ENCODE measurements at places on chromosomes 7 and 10.

DNA sequence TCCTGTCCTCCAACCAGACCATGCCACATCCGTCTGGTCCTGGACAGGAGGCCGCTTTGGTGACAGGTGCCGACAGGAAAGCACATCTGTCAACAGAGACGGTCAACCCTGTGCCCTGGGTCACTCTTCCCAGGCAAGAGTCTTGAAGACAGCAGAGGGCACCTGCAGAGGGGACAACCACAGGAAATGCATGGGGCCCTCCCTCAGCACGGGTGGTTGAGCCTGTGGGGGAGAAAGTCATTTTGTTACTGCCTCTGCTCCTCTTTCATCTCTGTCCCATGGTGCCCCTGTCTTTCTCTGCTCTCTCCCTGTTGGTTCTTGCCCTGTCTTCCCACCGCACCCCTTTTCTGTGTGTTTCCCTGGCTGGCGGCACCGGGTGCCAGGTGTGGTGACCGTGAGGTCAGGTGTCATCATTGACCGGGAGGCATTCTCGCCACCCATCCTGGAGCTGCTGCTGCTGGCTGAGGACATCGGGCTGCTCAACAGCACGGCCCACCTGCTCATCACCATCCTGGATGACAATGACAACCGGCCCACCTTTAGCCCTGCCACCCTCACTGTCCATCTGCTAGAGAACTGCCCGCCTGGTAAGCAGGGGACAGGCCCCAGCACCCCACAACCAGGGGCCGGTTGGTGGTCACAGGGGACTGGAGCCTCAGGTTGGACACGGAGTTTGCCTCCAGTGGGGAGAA is 17.6 kb upstream of the VSIR start:
- DNase-seq: no peak

DNA sequence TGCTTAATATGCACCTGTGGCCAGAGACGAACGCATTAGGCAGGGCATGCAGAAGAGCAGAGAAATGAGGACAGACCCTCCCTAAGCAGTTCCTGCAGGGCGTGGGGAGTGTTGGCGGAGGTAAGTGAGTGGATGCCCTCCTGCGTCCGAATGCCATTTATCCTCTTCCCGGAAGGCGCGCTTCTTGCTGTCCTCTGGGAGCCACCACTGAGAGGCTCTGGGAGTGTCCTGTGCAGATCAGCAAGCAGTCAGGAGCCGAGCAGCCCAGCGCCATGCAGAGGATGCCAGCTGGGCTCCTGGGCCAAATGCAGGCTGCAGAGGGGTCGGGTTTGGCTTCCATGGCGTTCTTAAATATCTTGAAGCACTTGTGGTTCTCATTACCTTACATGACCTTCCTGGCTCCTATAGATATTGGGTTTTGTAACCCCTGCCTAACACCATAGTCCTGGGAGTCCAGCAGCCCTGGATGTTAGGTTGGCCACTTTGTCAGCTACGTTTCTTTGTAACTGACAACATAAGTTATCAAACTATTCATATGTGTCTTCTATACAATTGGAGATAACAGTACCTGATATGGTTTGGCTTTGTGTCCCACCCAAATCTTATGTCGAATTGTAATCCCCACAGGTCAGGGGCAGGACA is 30.0 kb upstream of the SLIT1 start:
- no peak for DNase-seq

GRCh38 chr7:94239661-94240234 is 154.9 kb upstream of the COL1A2 start:
- DNase-seq: no peak

- DNase-seq: peak; percentile 37
Measured at GRCh38 chr10:3239066-3239919, 66.7 kb upstream of the PITRM1 start.

DNA sequence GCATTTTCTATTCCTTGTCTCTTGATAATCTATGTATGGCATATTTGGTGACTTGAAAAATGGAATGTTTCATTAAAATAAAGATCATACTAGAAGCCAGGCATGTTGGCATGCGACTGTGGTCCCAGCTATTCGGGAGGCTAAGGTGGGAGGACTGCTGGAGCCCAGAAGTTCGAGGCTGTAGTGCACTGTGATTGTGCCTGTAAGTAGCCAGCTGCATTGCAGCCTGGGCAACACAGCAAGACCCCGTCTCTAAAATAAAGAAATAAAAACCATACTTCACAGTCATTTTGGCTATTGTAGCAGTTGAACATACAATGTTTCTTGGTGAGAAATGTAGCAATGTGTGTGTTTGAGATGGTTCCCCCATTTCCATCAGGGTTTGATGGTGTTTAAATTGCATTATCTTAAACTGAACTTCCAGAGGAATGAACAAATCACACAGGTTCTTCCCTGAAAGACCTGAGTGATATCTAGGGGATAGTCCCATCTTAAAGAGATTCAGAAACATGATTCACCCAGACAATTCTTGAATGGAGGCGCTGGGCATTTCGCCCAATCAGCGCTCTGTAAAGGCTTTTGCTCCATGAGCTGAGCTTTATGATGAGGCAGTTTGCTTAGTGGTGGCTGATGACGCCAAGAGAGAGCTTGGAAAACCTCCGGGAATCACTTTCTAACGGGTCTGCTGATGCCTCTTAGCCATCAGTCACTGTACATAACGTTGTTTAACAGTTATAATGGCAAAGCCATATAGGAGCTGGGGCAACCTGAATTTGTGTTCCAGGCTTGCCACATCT is 19.4 kb upstream of the BTBD16 start:
- DNase-seq: no peak

DNA sequence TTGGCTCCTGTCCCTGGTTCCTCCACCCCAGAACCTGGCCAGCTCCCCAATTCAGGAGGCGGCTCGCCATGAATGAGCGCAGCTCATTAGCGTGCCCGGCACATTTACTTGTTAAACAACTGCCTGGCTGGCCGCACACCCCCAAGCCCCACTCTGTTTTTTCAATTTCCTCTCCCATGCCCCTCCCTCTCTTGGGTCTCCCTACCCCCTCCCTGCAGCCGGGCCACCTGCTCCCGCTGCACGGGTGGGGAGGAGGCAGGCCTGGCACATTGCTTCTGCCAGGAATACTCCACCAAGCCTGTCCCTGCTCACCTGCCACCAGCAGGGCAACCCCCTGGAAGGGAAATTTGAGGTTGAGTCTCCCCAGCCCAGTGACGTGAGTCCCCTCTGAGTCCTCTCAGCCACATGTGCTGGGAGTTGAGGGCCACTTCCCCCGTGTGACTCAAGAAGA is 2.5 kb upstream of the SLIT1 start:
- no peak for DNase-seq

DNA sequence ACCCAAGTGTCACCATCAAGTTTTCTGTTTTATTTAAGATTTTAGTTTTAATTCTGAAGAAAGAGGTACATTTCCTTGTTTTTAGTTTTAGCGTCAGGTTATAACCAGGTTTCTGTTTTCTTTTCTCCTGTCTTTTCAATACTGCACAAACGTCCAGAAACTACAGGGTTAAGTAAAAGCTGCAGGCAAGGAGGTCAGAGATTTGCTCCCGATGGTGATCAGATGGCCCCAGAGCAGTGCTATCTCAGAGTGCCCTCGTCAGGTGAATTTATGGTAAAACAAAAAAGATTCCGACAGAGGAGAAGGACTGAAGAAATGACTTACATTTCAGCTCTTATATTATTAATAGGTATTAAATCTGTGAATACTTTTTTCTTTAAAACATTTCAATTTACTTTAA is 128.2 kb downstream of the STRA8 start:
- no peak for DNase-seq

GRCh38 chr10:97812696-97813095 is 36.9 kb upstream of the GOLGA7B start:
- DNase-seq: no peak

GRCh38 chr10:95640891-95641315 is 15.6 kb downstream of the ALDH18A1 start:
- no peak for DNase-seq

GRCh38 chr10:13087986-13088618 is 11.9 kb upstream of the OPTN start:
- DNase-seq: no peak

DNA sequence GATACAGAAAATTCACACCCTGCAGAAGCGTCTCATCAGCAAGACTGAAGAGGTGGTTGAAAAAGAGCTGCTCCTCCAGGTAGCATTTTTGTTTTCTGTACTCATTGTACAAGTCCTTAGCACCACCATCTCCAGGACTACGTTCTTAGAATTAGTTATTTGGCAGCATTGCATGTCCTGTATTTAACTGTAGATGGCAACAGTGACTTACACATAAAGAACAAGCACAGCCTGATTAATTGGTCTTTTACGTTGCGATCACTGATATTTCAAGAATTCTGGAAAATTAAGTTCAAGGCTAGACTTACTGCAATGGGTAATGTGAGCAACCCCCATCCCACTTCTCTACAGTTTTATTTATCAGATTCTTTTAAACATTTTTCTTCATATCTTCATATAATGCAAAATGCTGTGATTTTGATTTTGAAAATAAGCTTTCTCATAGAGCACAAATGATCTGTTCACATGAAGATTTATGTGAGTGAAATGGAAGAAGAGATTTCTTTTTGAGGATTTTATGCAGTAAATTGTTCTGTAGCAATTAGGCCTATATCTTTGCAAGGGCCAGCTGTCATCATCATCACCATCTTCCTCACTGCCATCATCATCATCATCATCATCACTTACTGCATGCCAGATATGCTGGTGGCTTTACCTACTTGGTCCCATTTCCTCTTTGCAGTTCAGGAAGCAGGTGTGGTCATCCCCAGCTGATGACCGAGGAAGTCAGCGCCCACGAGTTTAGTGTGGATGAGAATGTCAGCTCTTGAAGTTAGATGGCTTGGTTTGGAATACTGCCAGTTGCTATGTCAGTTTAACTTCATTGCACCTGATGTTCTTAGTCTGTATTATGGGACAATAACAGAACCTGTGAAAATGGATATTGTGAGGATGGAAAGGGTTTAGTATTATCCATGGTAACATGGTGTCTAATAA is 53.4 kb downstream of the CFAP58 start:
- DNase-seq: no peak
